ENCODE measurements at places on chromosomes 1 and 21.

DNA sequence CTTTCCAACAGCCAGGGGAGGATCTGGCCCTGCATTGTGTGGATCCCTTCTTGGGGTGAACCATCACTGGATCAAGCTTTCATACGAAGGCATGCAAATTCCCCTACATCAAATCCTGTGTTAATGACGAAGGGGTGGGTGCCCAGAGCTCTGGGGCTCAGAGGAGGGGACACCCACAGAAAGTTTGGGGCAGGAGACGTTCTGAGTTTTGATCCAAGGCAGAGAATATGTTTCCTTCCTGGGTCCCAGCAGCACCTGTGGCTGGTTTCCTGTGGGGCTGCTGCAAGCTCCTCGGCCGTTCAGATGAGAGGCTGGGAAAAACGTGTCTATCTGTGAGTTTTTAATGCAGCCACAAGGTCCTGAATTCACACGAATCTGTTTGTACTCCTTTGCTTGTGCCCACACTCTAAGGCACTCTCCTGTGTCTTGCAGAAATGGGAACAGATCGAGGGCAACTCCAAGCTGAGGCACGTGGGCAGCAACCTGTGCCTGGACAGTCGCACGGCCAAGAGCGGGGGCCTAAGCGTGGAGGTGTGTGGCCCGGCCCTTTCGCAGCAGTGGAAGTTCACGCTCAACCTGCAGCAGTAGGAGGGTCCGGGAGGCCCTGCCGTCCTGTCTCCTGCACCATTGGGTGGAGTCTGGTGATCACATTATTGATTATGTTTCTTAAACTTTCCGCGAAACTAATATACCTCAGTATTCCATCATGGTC is 147.1 kb downstream of the PGBD5 start:
- no peak for DNase-seq

- DNase-seq, result no peak
Observed at GRCh38 chr1:178465011-178465410, 31.8 kb downstream of the CLEC20A start.

DNA sequence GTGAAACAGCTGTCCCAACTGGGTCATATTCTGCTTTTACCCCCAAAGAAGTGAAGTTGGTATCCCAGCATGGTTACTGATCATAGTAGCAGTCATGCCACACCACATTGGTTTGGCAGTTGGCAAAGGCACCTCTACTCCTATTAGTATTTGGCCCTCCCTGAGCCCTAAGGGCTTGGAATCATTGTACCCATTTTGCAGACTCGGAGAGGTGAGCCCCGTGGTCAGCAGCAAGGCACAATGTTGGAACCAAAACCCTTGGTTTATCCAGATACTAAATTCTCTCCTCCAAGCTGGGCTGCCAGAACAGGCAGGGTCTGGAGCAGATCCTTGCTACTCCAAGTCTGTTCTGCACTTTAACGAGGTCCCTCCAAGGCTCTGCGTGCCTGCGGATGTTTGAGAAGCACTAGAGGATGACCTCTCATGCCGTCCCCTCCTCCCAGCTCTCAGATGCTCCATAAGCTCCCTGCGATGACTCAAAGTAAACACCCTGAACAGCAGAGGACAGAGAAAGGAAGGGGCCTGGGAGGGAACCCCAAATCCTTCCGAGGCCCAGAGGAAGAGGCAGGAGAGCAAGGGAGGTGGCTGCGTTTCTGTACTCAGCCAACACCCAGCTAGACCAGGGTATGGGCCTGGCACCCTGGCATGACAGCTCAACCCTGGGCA is 89.3 kb downstream of the PAX7 start:
- DNase-seq, result no peak

DNA sequence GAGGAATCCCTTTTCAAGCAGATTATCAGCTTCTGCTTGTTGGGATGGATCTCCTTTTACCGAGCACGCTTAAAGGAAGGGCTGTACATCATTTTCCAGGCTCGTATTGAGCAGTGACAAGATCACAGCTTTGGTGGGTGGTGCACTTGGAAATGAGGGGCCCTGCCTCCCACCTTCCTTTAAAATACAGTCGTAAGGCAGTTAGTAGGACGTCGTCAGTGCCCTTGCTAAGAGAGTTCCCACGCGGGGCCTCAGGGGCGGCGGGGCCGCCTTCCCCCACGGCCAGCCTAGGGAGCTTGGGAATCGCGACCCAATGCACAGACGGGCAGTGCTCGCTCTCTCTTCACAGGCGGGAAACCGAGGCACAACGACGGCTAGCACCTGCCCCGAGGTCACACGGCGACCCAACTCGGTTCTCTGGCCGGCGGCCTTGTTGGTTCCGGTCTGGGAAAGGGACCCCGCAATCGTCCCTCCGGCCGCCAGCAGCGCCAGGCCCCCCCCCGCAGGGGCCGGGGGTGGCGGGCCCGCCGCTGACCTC is 58.6 kb downstream of the H3-3A start:
- no peak for DNase-seq

- DNase-seq, result no peak
Observed at GRCh38 chr1:26405281-26405915, 5.2 kb upstream of the LIN28A start.

Data from H1 (cell line).